ENCODE measurements at places on chromosomes 3 and 15.

GRCh38 chr3:150035910-150036612, 65.4 kb upstream of the PFN2 start:
- no peak overlapping the region for H3K4me3 ChIP-seq
- H3K27ac ChIP-seq, result no peak overlapping the region
- no peaks in the 10 kb centered on the region for H3K27me3 ChIP-seq

DNA sequence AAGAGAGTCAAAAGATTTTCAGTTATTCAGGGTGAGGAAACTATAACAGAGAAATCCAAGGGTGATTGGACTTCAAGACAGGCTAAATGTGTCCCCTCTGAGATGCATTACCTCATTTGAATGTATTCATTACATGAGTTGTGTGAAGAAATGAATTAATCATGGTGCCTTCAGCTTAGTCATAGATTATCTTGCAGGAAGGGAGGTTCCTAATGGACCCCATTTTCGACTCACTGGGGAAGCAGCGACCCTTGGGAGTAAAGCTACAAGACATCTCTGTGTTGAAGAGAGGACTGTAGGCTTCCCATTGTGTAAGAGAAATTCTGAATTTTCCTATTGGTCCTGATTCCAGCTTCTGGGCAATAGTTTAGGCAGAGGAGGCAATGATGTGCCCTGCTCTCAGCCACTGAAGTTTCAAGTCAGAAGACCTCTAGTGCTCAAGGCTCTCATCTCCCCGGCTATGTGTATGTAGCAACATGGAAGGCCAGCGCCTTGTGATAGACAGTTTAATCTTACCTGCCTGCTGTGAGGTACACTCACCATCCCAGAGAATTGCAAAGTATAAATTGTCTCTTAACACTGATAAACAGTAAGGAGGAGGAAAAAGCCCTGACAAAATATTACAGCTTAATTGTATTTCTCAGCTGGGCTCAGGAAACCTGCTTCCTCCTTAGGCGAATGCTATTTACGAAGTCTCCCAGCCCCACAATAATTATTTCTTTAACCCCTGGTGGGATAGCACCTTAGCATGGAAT, 133.8 kb downstream of the PDCD6IP start:
- no peak overlapping the region for H3K27ac ChIP-seq
- no peaks in the 10 kb centered on the region for H3K27me3 ChIP-seq
- no peaks in the 10 kb centered on the region for H3K4me1 ChIP-seq

- H3K27ac ChIP-seq, result no peak overlapping the region
- H3K4me1 ChIP-seq, result no peaks in the 10 kb centered on the region
- no peak overlapping the region for H3K4me3 ChIP-seq
- no peaks in the 10 kb centered on the region for H3K36me3 ChIP-seq
These were observed 35.6 kb upstream of the RASGRP1 start for GRCh38 chr15:38600236-38600635.

DNA sequence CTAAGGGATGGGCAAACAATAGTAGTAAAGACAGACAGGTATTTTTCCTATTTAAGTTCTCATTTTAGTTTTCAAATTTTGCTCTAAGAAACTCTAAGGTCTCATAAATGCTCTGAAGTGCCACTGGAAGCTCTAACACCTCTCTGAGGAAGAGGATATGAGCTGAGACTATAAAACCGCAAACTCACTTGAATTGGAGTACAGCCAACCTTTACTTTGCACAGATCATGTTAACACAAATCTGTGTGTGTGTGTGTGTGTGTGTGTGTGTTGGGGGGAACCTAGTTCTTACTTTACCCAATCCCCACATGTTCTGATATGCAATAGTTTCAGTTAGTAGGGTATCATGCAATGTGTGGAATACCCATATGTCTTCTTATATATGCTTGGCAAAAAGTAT, 446.8 kb downstream of the CHL1 start:
- H3K4me3 ChIP-seq, result no peak overlapping the region
- H3K27ac ChIP-seq, result no peak overlapping the region
- H3K36me3 ChIP-seq, result no peaks in the 10 kb centered on the region
- no peaks in the 10 kb centered on the region for H3K27me3 ChIP-seq
- no peaks in the 10 kb centered on the region for H3K4me1 ChIP-seq
- DNase-seq, result no peak

- peaks cover 22% of the 10 kb centered on the region for H3K4me1 ChIP-seq
- no peak overlapping the region for H3K4me3 ChIP-seq
- no peaks in the 10 kb centered on the region for H3K36me3 ChIP-seq
- no peaks in the 10 kb centered on the region for H3K27me3 ChIP-seq
These were observed 43.2 kb downstream of the P3H2 start for GRCh38 chr3:190077395-190078045.

GRCh38 chr3:56725175-56725574, 42.1 kb upstream of the TASOR start:
- no peak overlapping the region for H3K27ac ChIP-seq
- H3K27me3 ChIP-seq, result no peaks in the 10 kb centered on the region
- H3K4me1 ChIP-seq, result no peaks in the 10 kb centered on the region
- DNase-seq, result no peak
- peaks cover 7% of the 10 kb centered on the region for H3K36me3 ChIP-seq
- H3K4me3 ChIP-seq, result no peak overlapping the region
